ENCODE measurements at places on chromosomes 1 and 21.

DNA sequence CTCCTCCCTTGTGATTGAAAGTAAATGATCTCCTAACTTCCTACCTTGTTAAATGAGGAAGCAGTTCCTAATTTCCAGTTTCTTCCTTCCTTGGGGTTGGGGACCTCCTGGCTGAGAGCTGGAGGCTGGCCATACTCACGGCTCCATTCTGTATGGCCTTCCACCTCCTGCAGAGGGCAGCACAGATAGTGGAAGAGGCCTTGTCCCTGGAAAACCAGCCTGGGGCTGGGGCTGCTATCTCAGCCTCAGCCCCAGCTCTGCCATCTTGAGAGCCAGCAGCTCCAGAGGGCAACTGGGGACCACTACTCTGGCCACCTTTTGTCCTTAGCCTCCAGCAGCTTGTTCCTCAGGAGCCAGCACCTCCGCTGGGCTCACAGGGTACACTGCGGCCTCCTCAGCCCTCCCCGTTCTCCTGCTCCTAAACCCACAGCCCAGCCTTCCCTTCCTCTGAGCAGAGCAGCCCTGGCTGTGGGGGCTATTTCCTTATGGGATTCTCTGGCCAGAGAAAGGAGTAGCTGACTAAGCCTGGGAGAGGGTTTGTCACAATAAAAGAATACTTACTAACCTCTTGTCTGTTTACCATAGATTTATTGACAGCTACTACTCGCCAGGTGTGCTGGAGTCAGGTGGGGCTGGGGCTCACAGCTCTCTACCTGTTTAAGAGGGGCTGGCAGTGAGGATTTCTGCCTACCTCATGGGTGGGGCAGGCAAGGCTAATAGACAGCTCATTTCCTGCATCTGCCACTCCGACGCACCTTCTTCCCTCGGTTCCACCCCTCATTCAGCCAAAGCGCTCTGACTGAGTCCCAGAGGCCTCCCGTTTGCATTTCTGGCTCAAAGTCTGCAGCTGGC, 6.3 kb downstream of the TMEM234 start:
- DNase-seq, result no peak

DNA sequence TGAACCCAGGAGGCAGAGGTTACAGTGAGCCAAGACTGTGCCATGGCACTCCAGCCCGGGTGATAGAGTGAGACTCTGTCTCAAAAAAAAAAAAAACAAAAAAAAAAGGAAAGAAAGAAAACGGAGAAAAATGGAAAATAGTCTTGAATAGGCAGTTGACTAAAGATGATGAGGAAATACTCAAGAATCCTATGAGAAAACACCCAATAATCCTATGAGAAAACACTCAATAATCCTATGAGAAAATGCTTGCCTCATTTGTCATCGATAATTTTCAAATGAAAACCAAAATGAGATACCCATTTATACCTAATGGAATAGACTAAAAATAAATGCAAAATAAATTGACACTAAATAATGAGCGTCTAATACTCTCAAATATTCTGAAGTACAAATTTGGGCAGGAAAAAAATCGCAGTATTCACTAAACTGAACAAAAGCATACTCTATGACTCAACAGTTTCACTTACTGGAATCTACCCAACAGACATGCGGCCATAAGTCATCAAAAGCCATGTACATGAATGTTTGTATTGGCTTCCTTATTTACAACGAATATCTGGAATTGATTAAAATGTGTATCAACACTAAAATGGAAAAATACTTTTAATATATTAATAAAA, 733.9 kb upstream of the CHRM3 start:
- no peak for DNase-seq

GRCh38 chr21:25396135-25396711, 211.1 kb downstream of the MRPL39 start:
- no peak for DNase-seq

GRCh38 chr21:8998946-8999681, 1522.3 kb upstream of the TPTE start:
- no peak for DNase-seq

DNA sequence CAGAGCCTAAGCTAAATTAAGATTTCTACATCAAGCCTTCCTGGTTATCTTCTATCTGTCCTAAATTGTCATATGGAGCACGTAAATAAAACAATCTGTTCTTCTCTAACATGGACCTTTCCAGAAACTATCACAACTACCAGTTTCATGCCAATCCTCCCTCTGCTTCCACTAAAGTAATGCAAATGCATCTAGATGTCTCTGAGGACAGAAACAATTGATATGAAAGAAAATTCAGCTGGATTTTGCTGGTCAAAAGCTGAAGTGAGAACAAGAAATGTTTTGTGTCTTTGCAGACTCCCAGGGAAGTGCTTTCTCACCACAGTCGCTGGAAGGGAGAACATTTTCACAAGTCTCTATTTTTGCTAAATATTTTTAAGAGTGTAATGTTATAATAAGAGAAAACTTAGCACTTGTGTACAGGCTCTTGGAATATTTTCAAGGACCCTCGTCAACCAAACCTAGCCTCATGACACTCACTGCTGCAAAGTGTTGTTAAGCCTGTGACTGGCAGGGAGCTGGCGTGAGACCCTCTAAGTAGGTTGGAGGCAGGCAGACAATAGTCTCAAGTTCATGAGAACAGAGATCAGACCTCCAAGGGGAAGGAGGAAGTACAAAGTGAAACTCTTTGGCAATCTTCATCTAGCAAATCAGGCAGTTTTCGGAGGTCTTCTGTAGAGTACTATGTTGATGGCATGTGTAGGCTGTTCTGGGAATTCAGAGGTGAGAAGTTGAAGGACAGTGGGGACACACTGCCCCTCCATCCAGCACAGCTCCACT, 38.8 kb downstream of the DNASE2B start:
- no peak for DNase-seq

DNA sequence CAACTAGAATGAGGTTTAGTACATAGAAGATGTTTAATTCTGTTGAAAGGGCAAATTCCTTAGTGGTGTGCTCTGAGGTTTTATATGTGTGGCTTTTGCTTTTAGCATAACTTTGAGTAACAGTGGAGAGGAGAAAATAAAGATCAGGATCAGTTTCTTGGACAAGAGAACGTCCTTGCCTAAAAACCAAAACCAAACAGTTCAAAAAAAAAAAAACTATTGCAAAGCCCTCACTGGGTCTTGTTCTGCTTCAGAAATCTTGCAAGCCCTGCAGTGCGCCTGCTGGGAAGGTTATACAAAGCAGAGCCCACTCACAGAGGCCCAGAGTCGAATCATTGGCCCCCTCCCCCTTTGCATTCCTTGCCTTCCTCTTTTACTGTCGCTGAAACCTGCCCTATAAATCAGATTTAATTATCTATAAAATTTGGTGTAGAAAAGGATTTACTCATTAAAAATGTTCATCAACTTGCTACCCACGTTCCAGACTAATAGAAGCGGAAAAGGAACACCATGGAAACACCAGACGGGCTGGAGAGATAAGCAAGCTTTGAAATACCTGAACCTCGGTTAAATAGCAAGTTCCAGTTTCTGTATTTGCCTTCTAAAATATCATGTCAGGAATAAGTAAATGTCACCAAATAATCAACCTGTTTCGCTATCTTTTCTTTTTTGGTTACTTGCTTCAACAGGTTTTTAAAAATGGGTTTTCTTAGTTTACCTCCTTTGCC, 201.6 kb upstream of the PTBP2 start:
- no peak for DNase-seq

DNA sequence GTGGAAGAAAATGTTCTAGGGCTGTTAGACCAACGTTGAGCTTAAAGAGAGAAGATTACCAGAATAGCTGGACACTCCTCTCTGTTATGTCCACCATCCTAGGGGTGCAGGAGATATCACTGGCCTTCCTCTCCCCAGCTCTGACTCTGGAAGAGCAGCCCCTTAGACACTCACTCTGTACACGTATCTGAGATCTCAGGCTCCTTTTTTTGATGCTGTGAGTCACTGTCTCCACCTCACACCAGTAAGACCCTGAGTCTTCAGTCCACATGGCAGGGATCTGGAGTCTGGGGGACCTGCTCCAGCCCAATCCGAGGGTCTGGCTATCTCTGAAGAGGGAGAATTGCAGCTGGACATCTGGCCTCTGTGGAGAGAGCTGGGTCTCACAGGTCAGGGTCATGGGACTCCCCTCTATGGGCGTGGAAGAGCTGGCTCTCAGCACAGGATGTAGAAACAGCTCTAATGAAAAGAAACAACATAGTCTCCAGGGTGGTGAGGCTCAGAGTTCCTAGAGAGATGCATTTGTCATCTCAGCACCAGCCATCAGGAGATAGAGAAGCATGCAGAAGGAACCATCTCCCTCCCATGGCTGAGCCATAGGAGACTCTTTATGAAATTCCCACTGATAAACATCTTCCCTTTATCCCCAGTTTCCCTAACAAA, 3.5 kb downstream of the FCRL3 start:
- DNase-seq, result no peak

DNA sequence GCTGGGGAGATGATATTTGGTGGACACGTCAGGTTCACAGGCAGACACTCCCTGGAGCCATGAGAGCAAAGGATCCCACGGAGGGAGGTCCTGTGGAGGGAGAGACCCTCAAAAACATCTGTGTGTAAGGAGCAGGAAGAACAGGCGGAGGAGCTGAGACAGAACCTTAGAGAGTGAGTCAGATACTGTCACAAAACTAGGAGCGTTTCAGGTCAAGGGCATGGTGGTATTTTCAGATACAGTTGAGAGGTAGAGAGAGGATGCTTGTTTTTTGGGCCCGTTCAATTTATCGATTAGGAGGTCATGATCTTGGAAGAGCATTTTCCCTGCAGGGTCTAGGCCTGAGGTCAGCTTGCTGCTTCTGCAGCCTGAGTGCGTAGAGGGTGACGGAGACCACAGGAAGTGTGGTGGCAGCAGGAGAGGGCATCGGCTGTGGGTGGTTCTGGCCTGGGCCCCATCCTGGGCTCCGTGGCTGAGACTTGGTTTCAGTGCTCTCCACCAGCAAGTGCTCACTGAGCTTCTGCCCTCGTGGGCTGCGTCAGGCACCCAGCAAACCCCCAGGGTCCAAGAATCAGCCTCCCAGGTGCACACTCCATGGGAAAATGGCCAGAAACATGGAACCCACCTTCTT, 39.9 kb downstream of the SPSB1 start:
- DNase-seq, result peak; percentile 20

GRCh38 chr1:115190540-115191170, 101.4 kb upstream of the TSPAN2 start:
- no peak for DNase-seq

DNA sequence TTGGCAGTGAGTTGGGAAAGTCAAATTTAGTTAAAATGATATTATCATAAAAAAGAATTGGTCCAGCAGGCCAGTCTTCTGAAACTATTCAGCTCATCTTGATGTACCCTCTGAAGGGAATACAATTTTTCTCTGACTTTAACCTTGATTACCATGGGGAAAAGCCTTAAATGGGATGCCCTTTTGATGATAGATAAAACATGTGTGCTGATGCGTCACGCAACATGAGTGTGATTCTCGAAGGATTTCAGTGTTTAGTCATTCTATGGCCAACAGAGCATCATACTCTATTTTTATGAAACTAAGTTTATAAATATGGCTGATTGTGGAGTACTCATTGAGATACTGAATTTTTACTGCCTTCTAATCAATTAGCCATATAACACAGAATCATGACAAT, 171.5 kb downstream of the ZNF281 start:
- DNase-seq, result no peak

Measured in CMK (cell line).